ENCODE measurements at places on chromosomes 6 and 20.

- no peak for DNase-seq
These were observed 42.5 kb upstream of the RFPL4B start for GRCh38 chr6:112304680-112305079.

- DNase-seq: no peak
These were observed 937 bp downstream of the AKAP7 start for GRCh38 chr6:131136021-131136786.

GRCh38 chr20:58440021-58440767 lies 51.2 kb downstream of the VAPB start:
- no peak for DNase-seq

DNA sequence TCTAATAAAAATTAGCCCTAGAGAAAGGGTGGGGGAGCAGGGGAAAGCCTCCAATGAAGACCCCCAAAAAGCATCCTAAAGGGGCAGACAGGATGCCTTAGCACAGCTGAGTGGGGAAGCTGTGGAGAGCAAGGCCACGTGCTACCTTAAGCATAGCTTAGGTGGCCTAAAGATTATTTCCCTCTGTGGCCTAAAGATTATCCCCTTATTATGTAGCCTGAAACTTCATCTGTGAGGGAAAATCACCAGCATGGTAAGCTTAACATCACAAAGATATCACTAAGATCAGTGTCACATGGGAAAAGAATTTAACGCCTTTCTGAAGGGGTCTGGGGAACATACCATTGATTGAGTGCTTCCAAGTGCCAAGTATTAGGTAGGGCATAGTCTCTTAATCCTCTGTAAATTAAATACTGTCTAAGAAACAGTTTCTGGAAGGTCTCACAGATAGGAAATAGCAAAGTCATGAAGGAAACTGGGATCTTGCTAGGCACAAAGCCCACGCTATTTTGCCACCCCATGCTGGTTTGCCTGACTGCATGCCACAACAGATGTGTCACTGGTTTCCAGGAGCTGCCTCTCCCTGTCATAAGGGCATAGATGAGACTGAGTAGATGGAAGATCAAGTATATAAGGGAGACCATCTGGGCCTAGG lies 170.0 kb downstream of the HACE1 start:
- DNase-seq: no peak

- DNase-seq: no peak
These were observed 40.4 kb downstream of the SRSF3 start for GRCh38 chr6:36634317-36635108.

DNA sequence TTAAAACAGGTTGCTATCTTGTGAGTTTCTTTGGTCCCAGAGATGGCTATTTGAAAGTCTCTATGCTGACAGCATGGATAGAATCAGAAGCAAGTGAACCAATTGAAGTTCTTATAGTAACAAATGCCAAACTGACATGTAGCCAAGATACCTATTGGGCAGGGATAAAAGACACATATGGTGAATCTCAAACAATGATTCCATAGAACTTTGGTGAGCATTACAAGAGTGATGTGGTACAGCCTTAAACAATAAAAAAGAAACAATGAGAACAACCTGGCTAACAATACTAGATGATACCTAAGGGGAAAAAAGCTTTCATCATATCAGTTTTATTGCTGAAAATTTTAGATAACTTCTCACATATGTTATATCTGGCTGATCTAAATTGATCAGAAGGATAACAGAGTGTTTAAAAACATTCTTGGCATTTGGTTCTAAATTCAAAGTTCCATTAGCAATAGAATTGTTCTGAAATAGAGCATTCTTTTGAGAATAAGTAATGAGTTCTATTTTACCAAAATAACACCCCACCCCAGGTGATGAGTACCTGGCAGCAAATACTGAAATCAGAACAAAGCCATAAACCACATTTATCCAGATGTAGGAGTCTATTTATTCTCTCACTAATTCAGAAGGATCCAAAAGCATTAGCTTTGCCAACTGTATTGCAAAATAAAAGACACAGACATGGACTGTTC lies 5.8 kb upstream of the HMGCLL1 start:
- DNase-seq: no peak

DNA sequence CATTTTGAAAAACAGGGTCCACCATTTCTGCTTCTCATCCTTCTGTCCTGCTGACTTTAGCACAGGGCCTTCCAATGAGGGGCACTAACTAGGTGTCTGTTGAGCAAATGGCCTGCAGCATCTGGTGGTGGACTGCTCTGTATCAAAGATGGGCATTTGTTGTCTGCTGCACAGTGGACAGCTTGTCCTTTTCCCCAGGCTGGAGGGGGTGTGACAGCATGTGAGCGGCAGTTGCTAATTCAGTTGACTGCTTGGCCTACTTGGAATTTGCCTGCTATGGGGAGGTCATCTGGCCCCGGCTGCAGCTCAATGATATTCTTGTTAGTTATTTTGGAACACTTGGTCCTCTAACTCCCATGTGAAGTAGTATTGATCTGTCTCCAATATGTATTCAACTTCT lies 93.7 kb downstream of the SH3BGRL2 start:
- DNase-seq: no peak

GRCh38 chr6:73728548-73729205 lies 32.7 kb downstream of the CD109 start:
- no peak for DNase-seq

GRCh38 chr6:43942616-43943015 lies 172.6 kb downstream of the VEGFA start:
- DNase-seq: no peak

DNA sequence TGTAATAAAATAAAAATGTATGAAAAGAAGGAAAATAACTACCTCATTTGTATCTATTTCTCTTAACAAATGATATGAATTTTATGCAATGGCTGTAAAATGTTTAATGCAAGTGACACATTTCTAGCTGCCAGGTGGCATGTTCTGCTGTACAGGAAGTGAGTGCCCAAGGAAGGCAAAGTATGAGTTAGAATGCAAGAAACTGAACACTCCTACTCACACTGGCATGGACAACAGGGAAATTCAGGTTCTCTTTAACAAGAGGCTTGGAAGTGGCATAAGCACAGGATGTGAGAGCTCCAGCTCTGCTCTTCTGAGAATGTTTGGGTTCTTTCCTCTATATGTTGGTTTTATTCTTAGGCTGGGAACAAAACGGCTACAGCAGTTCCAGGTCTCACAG lies 20.4 kb upstream of the LAMA4 start:
- DNase-seq: no peak

- no peak for DNase-seq
These were observed 13.7 kb downstream of the NPEPL1 start for GRCh38 chr20:58706150-58706892.

GRCh38 chr20:52682237-52682636 lies 289.9 kb upstream of the TSHZ2 start:
- DNase-seq: no peak

DNA sequence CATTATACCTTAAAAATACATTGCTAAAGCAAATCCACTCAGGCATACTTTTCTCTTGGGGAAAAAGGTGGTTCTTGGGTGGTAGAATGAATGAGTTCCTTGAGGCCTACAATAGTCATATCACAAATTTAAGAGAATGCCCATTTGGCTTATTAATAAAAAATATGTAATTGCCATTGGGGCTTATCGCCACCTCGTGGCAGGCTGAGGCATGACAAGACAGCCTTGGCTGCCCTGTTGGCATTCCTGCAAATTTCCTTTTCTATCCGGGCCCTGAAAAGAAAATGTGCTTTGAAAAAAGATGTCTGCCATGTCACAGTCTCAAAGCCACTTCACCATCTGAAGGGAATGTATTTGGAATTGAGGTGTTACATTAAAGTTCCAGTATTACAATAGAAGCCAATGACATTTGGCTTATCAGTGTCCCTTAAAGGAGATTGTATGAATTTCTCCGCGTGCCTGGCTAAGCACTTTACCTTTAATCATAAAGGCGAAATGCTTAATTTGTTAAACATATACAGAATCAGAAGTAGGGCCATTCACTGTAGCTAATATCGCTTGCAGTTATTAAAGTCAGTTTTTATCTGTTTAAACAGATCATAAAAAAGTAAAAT lies 188.3 kb upstream of the ZFP64 start:
- peak; percentile 16 for DNase-seq

GRCh38 chr6:30494291-30494861 lies 5.1 kb downstream of the HLA-E start:
- DNase-seq: no peak

DNA sequence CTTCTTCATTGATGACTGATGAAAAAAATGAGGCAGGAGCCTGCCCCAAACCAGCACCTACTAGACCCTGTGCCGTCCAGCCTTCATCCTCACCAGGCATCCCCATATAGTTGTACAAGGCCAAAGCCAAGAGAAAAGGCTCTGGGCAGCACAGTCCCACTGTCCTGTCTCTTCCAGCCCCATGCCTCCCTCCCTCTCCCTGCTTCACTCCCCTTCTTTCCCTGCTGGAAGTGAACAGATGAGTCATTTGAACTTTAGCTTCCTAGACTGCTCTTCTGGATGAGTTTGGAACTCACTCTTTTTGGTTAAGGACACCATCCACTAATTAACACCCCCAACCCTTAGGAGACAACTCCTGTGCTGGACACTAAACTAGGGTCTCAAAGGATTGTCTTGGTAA lies 235.2 kb downstream of the LRFN2 start:
- no peak for DNase-seq

- DNase-seq: no peak
These were observed 1026.7 kb downstream of the KIF16B start for GRCh38 chr20:15546525-15547023.

- no peak for DNase-seq
These were observed 33.0 kb upstream of the POU5F1 start for GRCh38 chr6:31203345-31203979.

- no peak for DNase-seq
These were observed 17.8 kb upstream of the MAP1LC3A start for GRCh38 chr20:34540596-34541263.
